ENCODE measurements at places on chromosomes 1 and 21.

DNA sequence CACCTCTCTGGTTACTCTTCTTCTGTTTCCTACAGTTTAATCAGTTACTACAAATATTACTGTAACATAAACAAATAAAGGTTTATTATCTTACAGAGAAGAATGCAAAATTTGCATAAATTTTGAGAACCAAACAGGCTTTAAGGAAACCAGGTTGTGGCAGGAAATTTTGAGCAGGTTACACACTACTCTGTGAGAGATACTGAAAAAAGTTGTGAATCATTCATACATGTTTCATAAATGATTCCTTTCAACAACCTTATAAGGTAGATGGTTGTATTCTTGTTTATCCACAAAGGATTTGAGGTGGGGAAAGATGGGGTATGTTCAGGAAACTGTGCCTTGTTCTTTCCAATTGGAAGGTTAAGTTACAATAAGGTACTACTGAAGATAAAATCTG lies 58.6 kb downstream of the MAST2 start:
- no peak for DNase-seq

- DNase-seq: no peak
These were observed 81.5 kb downstream of the PTGER3 start for GRCh38 chr1:70966018-70966638.

GRCh38 chr1:12450090-12450755 lies 167.8 kb downstream of the DHRS3 start:
- no peak for DNase-seq

- DNase-seq: no peak
These were observed 2.7 kb downstream of the AMPD2 start for GRCh38 chr1:109622137-109622892.

DNA sequence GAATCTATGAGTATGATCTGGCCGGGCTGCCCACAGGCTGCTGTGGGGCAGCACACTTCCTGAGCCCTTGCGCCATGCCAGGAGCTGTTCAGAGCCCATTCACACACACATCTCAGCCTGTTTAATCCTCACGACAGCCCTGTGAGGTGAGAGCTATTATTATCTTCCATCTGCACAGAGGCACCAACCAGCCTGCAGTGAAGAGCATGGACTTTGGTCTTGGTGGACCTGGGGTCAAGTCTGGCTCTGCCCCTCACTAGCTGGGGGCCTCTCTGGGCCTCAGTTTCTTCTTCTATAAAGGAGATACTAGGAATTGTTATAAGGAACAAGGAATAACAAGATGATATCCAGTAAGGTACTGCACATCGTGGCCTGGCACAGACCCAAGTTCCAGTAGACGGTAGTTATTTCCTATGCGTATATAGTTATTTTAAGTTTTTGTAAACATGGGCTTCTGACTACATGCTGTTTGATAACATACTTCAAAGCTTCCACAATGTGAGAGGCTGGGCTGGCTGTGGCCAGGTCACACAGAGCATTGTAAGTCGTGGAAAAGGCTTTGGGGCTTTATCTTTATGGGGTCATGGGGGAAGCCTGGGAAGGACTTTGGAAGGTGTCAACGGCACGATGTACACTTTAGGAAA lies 3.4 kb upstream of the PADI2 start:
- DNase-seq: no peak

DNA sequence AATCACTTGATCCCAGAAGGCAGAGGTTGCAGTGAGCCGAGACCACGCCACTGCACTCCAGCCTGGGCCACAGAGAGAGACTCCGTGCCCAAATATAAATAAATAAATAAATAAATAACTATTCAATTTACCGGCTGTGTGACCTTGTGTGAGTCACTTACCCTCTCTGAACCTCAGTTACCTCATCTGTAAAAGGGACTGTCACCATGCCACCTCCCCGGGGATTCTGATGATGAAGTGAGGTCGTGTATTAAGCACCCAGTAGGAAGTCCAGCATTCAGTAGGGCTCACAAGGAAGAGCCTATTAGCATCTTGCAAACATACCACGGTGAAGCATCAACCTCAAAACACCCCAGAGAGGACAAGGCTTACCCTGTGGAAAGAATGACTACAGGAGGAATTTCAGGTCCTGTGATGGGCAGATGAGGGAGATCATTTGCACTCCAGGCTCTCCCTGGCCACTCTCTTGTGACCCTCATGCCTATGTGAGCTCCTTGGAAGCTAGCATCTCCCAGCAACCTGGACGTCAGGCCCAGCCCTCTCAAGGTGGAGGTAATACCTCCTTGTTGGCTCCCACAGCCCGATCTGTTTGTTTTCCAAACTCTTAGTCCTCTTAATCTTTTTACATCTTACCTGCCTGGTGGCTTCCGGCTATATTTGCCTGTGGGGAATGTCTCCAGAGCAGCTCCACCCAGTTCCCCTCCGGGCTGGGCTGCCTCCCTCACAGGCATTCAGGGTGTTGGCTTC lies 7.6 kb upstream of the C1QA start:
- no peak for DNase-seq

- DNase-seq: no peak
These were observed 9.2 kb downstream of the IKBKE start for GRCh38 chr1:206479183-206480125.

GRCh38 chr1:7770997-7771822 lies at the start of gene VAMP3:
Gene VAMP3, plus strand, starts transcription at chr1:7771296. Its CDS starts 88 bp downstream, at chr1:7771384.
- no peak for DNase-seq

DNA sequence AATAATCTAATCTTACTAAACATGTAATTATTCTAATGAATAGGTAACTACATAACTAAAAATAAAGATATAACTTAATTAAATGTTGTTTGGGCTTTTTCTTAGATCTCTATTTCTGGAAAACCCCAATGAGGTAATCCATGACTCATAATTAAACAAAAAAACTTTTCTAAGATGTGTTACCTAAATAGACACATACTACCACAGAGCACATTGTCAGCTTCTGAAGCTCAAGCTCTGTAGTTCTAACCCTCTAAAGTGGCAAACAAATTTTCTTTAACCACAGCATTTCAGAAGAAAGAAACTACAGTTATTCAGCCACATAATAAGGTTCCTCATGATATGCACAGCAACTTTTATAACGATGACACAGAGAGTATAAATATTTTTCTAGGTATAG lies 4.2 kb downstream of the OR6K3 start:
- no peak for DNase-seq

GRCh38 chr1:75125161-75125726 lies 8.9 kb upstream of the LHX8 start:
- no peak for DNase-seq

- DNase-seq: no peak
These were observed 11.9 kb upstream of the PEAR1 start for GRCh38 chr1:156881663-156882062.

DNA sequence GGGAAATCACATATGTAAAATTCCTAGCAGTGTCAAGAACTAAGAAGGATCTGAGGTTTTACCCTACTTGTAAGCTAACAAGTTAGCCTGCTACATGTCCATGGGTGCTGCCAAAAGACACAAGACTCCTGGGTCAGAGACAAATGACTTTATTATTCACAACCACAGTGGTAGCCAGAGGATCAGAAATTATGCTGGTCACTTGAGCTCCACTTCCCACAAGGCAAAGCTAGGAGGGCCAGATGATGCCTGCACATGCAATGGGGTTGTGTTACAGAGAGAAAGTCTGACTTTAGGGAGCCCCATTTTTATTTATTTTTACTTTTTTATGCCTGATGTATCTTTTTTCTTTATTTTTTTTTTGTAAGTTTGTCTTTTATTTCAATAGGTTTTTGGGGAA lies 136.8 kb downstream of the S1PR1 start:
- no peak for DNase-seq

Measured in cerebellar nuclear complex (tissue), 1 donor.